ENCODE measurements at places on chromosomes 2 and 18. TPM values are rescaled to one million over a fixed set of nuclear protein-coding genes. Genes with fewer than 3 reads are reported as not detected.

The HDLBP gene
- 216 TPM for total RNA-seq

The C2orf78 gene
- not detected for total RNA-seq

The STPG4 gene
- total RNA-seq = 1.3 TPM

The UBR3 gene
- total RNA-seq = 59.8 TPM

The POTEI gene
- 1.4 TPM for total RNA-seq

The PCARE gene
- 0.66 TPM for total RNA-seq

The MFSD6 gene
- total RNA-seq = 31.0 TPM

The CCDC195 gene
- not detected for total RNA-seq
